ENCODE measurements at places on chromosomes 7 and 10.
A peak's percentile ranks its signal among the peaks of the same experiment; 100 is the strongest.

- no peak for DNase-seq
Observed at GRCh38 chr10:69807122-69807521, 5.4 kb downstream of the COL13A1 start.

- no peak for DNase-seq
Observed at GRCh38 chr7:36562121-36562520, 162.2 kb downstream of the AOAH start.

DNA sequence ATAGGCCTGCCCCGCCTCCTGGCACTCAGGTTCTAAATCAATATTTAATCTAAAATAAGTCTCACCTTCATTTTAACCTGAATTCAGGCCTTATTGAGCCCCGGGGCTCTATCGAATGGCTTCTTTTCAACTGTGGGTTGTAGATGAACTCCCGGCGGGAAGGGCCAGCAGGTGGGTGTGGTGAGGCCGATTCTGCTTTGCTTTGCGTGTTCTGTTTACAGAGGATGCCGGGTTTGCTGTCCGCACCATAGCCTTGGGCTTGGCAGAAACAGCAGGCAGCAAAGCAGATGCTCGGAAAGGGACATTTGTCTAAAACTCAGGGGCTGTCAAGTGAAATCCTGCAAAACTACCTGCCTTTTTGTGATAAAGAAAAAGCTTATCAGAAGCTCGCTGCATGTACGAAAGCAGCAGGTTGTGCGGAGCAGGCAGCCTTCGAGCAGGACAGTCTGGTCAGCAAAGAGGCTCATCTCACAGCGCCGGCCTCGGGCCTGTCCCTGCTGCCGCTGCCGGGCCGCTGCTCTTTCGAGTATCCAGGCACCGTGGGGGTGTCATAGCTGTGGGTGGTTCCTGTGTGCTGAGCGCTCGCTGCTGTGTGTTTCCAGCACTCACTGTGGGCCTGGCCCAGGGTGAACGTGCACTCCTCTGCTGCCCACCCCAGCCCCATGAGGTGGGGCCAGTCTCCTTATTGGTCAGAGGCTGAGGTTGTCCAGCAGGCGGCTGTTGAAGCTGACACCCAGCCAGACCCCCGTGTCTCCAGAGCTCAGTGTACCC is 434.8 kb upstream of the FOXK1 start:
- no peak for DNase-seq

- no peak for DNase-seq
Observed at GRCh38 chr7:38318803-38319416, 45.5 kb upstream of the TARP start.

- DNase-seq, result peak; percentile 87
Observed at GRCh38 chr10:12348870-12349628, at the start of gene CAMK1D. TSS of gene CAMK1D (plus strand) at chr10:12349547.

- no peak for DNase-seq
Observed at GRCh38 chr10:91156196-91156595, 64.3 kb upstream of the PCGF5 start.

DNA sequence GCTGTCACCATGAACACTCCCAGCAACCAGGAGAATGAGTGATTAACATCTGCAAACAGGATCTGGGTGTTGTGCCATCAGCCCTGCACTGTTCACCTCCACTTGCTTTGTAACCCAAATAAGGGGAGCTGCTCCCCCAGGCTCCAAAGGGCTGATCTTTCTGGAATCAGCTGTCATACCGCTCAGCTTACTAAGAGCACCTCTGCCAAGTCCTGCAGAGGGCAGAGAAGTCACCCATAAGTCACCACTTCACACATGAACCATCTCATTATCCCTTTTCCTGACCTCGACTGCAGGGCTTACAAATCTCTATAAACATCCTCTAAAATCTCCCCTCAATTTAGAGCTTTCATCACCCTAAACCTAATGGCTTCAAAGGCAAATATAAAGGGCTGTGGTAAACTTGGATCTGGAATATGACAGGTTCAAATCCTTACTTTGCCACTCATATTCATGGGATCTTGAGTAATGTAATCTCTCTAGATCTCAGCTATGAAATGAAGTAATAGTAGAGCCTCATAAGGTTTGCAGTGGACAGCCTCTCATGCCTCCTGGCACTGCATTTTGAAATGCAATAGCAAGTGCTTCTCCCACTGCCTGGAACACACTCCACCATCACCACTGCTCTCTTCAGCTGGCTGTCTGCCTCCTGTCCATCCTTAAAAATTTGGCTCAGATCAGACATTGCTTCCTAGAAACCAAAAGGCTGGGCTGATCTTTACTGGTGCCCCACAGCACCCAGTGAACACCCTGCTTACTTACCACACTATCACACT is 38.8 kb downstream of the ERLIN1 start:
- DNase-seq, result no peak

DNA sequence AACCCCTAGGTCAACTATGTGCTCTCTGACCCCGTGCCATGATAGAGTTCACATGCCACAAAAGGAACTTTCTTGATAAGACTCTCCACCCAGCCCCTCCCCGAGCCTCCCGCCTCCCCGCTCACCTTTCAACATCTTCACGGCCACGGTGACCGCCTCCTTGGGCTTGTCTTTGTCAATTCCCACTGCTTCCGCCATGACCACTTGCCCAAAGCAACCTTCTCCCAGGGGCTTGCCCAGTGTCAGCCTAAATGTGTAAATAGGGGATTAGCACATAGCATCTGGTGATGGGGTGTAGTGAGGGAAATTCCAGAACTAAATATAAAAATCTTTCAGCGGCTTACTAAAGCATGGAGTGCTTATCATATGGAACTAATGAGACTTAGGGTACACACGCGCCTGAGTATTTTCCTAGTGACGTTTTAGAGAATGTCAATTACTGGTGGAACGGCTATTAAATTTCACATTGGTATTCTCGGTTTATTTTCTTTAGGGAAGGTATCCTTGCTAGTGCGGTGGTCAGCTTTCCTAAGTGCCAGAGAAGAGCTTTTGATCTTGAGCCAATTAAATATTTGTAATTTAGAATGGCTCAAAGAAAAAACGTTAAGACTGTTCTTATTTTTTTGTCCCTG is 97.4 kb downstream of the FGFR2 start:
- DNase-seq, result no peak

- no peak for DNase-seq
Observed at GRCh38 chr10:986137-986825, 2.0 kb upstream of the GTPBP4 start.

DNA sequence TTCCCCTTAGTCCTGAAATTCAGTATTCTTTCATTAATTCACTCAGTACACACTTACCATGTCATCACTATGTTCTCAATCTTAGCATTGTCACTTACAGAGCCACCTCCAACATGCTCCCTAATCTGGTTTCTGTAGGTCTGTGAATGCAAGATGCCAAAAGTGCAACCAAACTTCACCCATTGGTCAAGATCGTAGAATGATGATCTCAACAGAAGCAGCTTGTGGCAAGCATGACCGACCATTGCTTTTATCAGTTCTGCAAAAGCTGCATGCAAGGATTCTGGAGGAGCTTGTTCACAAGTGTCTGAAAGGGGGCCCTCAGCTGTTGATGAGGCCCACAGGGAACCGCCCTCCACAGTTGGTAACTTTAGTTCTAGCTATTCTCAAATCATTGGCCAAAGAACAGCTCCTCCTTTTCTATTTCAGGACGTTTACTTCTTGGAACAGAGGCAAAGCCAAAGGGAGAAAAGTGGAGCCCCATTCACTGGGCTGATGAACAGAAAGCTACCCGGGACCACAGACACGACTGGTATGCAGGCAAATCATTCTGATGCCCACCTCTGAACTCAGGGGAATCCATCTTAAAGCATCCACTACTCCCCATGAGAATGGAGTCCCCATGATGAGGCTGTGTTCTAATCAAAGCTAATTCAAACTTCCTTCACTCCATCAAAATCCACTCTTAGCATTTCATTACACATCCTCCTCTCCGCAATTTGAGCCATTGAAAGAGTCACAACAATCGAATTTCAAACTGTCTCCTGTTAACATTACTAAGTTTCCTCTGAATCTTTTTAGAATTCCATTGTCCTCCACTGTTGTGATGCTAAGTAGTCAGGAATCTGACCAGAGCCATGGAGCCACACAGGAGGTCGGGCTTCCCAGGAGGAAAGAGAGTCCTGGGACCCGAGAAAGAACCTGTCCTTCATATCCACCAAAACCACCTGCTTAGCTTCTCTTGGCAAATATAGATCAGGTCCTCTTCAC is 13.9 kb downstream of the GRB10 start:
- DNase-seq, result no peak

DNA sequence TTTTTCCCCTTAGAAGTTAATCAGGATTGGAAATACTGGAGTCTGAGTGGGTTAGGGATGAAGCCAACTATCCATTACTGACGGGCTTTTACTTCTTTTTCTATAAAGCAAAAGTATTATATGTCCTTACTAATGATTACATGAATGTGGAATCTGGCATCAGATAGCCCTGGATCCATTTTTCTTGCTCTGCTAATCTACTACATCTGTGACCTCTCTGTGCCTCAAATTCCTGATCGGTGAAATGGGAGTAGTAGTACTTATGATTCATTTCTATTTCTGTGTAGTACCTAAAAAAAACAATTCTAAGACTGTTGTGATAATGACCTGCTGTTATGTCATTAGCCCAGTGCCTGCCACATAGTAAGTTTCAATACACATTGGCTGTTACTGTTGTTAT is 621.6 kb downstream of the SORCS3 start:
- no peak for DNase-seq

GRCh38 chr7:1743481-1744230 is 73.6 kb downstream of the ELFN1 start:
- DNase-seq, result no peak

GRCh38 chr7:22481726-22482125 is 18.3 kb downstream of the STEAP1B start:
- DNase-seq, result no peak

DNA sequence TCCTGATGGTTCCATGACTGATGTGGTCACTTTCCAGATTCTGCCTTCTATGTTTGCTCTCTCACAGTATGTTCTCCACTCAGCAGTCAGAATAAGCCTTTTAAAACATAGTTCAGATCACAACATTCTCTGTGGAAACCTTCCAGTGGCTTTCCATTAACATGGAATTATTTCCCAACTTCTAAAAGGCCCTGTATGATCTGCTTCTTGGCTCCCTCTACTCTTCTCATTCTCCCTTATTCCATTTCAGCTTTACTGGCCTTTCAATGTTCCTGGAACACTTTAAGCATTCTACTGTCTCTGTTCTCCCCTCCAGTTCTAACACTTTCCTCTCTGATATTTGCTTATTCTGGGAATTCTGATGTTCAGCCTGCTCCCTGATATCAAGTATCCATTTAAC is 325.6 kb downstream of the THSD7A start:
- no peak for DNase-seq

GRCh38 chr10:106547047-106547635 is 617.4 kb downstream of the SORCS1 start:
- DNase-seq, result no peak

DNA sequence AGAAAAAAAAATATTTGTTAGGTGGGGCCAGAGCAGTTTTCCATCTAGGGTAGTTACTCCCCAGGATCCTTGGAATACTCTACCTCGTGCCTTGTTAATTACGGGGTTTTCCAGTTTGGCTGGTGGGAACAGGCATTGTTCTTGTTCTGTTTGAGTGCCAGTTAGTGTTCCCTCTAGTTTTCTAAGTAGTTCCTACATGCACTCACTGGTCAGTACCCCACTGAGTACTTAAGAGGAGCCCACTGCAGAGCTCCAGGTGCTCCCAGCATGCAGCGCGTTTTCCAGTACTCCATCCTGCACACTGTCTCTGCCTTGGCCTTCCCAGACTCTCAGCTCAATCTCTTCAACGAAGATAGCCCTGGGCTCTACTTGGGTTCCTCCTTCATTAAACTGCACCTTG is 58.0 kb downstream of the AHCYL2 start:
- no peak for DNase-seq

DNA sequence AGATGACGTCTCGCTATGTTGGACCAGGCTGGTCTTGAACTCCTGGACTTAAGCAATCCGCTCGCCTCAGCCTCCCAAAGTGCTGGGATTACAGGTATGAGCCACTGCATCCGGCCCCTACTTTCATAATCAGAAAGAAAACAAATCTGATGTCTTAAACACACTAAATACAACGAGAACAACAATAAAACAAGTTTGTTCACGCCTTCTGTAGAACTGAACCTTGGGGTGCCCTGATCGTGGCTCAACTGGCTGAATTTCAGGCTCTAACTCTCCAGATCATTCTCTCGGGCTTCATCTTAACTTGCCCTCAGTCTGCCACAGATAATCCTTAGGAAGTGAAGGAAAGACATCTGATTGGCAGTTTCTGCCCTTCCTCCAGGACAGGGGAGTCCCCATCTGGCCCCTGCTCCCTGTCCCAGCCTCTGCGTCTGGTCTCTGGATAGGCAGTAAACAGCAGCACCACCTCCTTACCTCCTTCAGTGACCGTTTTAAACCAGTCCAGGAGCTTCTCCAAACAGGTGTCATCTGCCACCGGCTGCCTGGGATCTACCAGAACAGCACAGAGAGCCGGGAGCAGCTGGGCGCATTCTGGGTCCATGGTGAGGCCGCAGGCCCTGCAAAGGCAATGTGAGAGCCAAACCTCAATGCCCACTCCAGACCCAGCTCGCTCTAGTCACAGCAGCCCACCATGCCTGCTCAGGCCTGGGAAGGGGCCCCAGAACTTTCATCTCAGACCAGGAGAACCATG is 1.3 kb downstream of the BRAT1 start:
- DNase-seq, result no peak

DNA sequence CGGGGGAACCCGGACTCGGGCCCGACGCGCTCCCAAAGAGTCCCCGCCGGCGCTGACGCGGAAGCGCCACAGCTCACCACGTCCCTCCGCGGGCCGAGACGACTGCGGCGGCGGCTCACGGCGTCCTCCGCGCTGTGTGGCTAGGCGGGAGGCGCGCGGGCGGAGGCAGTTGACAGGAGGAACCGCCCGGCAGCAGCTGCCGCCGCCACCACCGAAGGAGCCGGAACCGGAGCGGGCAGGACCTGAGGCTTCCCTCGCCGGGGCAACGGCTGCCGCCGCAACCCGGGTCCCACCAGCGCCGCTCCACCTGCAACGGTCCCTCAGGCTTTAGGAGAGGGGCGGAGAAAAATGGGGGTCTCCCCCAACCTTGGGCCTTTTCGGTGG is 334 bp downstream of the ZNF800 start:
- peak; percentile 54 for DNase-seq

DNA sequence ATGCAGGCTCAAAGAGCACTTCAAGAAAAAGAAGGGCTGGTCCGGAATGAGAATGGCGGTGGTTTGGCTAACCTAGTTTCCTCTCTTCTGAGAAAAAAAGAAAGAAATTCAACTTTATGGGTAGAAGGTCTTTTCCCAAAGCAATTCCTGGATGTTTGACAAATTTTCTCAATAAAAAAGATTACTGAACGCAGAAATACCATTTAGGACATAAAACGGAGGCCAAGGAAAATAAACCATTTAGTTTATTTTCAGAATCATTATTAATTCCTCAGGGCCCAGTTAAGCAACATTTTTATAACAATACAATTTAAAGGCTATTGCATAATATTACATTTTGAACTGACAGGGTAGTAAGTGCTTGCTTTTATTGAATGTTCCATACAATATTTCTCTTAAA is 284.6 kb upstream of the ANKRD30A start:
- no peak for DNase-seq

- DNase-seq, result no peak
Observed at GRCh38 chr7:140017543-140017942, 45.2 kb downstream of the PARP12 start.

- DNase-seq, result peak; percentile 4
Observed at GRCh38 chr10:89793649-89794254, 92.4 kb downstream of the KIF20B start.
